Stimulated activated CD4-positive, alpha-beta T cell treated with anti-CD3 and anti-CD28 coated beads, Interleukin-15, amount 100 ng/mL, for 1 hour (primary cell): ENCODE measurements at places on chromosomes 7 and 10.

DNA sequence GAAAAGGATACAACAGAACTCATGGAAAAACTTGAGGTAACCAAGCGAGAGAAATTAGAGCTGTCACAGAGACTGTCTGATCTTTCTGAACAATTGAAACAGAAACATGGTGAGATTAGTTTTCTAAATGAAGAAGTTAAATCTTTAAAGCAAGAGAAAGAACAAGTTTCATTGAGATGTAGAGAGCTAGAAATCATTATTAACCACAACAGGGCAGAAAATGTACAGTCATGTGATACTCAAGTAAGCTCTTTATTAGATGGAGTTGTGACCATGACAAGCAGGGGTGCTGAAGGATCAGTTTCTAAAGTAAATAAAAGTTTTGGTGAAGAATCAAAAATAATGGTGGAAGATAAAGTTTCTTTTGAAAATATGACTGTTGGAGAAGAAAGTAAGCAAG, 62.1 kb downstream of the AKAP9 start:
- no peak for DNase-seq

- no peak for DNase-seq
Measured at GRCh38 chr10:47049056-47049851, 138.0 kb downstream of the PTPN20 start.

DNA sequence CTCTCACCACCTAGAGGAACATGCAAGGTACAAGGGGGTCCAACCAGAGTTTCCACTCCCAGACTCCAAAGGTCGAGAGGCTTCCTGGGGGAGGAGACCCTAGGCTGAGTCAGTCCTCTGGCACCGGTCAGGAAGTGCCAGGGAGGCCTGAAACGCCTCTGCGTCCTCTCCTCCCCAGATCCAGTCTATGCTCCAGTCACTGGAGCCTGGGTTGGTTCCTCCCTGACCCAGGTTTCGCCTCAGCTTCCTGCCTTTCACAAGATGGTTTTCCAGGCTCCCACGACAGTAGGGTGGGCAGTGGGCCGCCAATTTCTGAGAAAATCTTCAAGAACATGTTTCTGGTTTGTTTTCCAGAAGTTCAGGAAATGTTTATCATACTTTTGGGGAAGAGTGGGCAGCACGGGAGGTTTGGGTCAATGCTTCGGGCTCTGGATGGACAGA, 30.0 kb downstream of the DUSP5 start:
- no peak for DNase-seq

DNA sequence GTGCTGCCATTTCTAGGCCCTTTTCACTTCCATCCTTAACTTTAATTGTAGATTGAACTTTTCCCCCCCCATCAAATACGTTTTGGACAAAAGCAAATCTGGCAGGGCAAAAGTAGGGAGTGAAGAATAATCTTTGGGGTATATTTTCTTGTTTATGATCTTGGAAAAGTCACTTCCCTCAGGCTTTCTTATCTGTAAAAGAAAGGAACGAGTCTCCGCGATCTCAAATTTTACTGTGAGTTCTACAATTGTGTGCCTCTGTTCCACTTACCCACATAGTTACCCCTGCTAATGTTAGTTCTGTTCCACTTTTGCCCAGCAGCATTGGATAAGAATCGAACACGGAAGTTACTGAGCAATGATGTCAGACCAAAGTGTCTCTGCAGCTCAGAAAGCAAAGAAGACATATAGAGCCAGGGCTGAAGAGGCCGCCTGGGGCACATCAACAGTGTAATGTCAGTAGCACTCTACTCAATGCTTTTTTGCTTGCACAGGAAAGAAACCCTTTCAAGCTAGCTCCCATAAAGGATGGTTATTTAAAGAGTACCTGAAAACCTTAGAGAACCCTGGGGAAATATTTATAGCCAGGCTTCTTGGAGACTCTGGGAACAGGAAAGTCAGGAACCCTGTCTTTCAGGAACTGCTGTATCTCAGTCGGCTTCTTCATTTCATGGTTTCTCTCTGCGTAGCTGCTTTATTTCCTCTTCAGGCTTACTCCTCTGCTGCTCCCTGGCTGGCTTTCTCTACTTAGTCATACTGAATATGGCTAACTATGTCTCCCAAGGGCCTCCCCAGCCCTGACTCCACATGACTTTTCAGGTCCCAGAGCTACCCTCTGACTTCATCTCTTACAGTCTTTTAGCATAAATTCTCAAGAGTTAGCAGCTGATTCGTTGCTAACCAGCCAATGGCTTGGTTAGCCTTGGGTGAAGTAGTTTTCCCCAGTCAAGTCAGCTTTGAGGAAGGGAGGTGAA, 123.7 kb upstream of the FAM3C start:
- no peak for DNase-seq

DNA sequence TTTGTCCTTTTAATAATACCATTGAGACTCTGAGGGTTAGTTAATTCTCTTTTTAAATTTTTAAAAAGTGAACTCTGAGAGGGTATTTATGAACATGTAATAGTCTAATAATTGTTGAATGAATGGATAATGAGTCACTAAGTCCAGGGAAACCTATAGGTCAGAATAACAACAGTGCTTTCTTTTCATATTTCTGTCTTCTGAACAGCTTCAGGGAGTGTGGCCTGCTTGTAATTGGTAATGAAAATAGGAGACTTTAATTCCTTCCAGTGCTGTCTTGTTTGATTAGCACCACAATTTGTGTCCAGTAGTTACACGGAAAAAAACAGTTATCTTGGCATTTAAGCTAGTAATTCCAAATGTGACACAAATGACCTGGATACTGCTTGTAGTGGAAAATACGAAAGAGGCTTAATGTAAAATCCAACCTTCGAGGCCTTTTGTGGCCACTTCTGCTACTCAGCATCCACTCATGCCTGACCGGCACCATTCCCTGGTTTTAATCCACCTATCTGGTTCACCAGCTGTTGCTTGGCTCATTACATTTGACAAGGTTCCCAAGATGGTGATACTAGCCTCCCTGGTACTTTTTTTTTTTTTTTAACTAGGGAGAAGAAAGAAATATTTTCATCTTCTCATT, 149.3 kb upstream of the IMMP2L start:
- no peak for DNase-seq

GRCh38 chr7:2587134-2587533, 28.4 kb downstream of the IQCE start:
- no peak for DNase-seq

DNA sequence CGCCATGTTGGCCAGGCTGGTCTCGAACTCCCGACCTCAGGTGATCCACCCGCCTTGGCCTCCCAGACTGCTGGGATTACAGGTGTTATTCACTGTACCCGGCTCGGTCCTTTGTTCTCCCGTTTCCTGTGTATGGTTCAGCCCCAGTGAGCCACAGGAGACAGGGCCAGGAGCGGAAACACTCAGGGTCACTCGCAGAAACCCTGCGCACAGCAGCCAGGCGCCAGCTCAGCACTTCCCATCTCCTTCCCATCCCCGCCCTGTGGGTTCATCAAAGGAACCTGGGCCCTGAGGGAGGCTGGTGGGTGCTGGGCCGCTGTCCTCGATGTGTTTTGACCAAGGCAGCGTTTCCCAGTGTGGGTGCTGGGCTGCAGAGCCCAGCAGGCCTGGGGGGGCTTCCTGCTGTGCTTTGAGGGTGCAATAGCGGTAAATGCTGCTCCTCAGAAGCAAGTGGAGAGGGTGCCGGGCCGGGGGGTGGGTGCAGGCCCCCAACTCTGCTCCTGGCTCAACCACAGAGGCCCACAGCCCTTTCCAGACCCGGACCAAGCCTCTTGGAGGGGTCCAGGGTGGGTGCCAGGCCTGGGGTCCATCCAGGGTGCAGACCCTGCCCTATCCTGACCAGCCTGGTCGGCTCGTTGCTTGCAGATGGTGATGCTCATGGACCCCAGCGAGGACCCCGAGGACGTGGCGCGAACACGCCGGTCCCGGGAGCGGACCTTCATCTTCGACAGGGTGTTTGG, 15.3 kb upstream of the CHST12 start:
- no peak for DNase-seq

DNA sequence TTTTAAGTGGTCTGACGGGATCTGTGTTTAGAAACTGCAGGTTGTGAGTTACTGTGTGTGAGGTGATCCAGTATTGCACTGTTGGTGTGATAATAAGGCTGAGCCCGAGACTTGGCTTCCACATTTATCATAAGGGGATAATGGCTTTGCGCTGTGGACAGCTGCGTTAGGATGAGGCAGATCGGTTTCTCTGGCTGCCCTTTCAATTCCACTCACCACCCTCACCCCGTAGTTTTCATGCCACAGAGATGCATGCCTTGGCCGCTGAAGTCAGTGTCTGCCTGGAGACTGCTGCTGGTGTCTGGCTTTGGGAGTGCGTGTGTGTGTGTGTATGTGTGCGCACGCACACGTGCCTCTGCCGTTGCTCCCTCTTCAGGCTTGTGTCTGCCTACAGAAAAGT, 273.0 kb downstream of the CCDC3 start:
- DNase-seq, result no peak

DNA sequence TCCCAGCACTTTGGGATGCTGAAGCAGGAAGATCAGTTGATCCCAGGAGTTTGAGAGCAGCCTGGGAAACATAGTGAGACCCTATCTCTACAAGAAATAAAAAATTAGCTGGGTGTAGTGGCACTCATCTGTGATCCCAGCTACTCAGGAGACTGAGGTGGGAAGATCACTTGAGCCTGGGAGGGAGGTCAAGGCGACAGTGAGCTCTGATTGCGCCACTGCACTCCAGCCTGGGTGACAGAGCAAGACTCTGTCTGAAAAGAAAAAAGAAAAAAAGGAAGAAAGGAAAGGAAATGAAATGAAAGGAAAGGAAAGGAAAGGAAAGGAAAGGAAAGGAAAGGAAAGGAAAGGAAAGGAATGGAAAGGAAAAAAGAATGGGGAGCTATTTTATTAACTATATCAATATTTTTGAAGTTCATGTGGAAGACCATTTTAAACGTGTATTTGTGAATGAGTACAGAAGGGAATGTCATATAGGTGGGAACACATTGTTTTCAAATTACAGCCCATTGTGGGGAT, 7.1 kb upstream of the IFIT2 start:
- DNase-seq, result no peak

DNA sequence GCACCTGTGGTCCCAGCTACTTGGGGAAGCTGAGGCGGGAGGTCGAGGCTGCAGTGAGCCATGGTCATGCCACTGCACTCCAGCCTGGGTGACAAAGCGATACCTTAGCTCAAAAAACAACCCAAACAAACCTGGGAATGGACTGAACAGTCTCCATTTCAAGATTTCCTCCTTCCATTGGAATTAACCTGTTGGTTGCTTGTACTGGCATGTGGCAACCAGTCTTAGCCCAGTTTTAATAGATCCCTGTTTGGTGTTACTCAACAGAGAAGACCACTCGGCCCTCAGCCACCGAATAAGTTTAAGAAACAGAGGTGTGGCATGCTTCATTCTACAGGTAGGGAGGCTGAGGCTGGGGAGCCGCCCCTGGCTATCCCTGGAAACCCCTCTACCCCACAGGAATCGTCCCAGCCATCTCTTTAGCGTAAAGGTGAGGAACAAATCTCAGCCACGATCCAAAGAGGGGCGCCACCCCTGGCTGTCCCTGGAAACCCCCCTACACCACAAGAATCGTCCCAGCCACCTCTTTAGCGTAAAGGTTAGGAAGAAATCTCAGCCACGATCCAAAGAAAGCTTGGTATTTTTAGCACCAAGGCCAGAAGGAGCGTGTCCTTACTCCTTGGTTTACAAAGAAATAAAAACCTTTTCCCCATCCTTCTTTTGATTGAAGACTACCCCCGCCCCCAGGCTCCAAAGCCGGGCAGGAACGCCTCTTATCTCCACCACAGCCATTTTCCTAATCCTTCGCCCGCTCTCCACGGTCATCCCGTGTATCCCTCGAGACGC, 861 bp upstream of the TSPAN14 start:
- DNase-seq, result no peak

GRCh38 chr10:4826792-4827324, 851 bp downstream of the AKR1E2 start:
- DNase-seq, result no peak

GRCh38 chr7:117237646-117238045, 85.2 kb downstream of the WNT2 start:
- DNase-seq, result no peak

- DNase-seq, result no peak
Measured at GRCh38 chr7:93036807-93037206, 81.0 kb downstream of the SAMD9 start.

DNA sequence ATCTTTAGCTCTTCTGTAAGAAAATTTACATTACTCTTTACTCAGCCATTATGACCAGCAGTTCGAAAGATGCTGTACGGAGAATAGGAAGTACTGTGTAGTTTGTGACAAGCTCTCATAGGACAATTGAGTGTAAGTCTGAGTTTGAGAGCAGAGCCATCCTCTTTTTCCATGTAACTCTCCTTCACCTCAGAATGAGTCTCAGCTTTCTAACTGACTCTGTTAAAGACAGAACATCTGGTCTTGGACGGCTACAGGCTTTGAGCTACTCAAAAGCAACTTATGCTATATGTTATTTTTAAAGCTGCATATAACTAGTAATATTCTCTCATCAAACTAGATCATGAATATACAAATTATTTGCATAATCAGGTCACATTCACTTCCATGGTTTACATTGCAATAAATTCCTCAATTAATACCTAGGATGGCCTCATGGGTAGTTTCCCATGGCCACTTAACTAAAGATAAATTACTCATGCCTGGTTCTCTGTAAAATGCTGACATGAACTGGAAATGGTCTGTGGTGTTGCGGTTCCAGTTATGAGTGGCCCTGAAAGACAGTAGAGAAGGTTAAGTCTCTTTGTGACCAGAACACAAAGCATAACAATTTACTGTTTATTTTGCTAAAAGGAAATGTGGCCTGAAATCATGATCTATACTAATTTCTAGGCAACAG, 358.7 kb downstream of the PHF14 start:
- DNase-seq, result no peak

- no peak for DNase-seq
Measured at GRCh38 chr10:96168546-96168945, 38.4 kb downstream of the ZNF518A start.

- no peak for DNase-seq
Measured at GRCh38 chr10:86872757-86873156, 84.7 kb downstream of the MMRN2 start.

- DNase-seq, result no peak
Measured at GRCh38 chr7:133054162-133054840, 27.6 kb downstream of the CHCHD3 start.

- DNase-seq, result peak; percentile 7
Measured at GRCh38 chr10:99993701-99994689, 15.8 kb downstream of the DNMBP start.

DNA sequence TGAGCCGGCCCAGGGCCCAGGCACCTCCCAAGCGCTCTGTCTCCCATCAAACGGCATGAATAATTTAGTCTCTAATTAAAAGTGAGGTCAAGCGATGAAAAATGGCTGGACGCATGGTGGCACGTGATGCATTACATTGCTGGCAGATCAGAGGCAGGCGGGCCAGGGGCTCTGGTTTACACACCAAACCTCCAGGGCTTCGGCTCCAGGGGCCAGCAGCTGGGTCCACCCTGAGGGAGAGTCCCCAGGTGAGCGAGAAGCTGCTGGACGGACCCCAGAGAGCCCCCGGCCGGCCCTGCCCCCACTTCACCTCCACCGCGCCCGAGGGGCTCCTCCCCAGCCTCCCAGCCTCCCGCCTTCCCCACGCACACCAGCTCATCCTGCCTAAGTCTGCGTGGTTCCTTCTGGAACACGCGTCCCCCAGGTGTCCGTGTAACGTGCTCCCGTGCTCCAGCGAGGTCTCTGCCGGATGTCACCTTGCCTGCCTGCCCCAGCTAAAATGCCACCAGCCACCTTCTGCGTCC, 23.2 kb downstream of the UNCX start:
- DNase-seq, result no peak

- no peak for DNase-seq
Measured at GRCh38 chr7:135761751-135762488, 13.3 kb upstream of the FAM180A start.

GRCh38 chr7:6121141-6121540, 90.0 kb downstream of the ANKRD61 start:
- DNase-seq, result no peak

GRCh38 chr10:125209591-125210355, 49.4 kb upstream of the CTBP2 start:
- DNase-seq, result no peak
